ENCODE measurements at places on chromosomes 12 and 14. TPM values are rescaled to one million over a fixed set of nuclear protein-coding genes. Genes with fewer than 3 reads are reported as not detected.

TMEM253 gene
- total RNA-seq, result 1.9 TPM

- DNase-seq, result no peak
Measured at GRCh38 chr12:6078398-6079096, 45.9 kb downstream of the VWF start.

DNA sequence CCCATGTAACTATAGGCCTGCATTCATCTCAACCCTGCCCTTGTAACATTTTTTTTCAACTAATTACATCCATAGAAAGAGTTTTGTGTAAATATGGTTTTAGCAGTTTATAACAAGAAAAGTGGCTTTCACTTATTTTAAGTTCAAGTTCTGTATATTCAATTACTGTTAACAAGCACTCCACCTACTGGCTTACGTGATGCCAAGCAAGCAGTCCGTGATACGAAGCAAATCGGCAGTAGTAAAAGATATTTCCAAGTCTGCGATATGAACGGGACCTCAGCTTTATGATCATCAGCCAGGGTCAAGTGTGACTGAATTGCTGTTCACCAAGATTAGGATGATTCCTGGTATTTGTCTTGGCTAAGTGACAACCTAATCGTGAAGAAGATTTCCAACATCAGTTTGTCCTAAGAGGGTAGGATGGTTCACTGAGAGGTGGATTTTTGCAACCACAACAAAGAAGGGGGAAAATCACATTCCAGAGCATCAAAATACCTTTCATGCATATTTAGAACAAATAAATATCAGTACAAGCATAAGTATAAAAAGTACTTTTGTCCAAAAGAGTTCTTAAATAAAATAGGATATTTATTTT is 456.2 kb downstream of the FOXG1 start:
- no peak for DNase-seq

AMN1 gene
- total RNA-seq, result 7.1 TPM

GRCh38 chr12:42104087-42104486 is 40.6 kb downstream of the GXYLT1 start:
- no peak for DNase-seq

GRCh38 chr12:55744340-55745030 is 1.6 kb downstream of the GDF11 start:
- DNase-seq, result no peak

SENP1 gene
- 31.5 TPM for total RNA-seq

- DNase-seq, result no peak
Measured at GRCh38 chr12:108565976-108566375, 3.6 kb downstream of the ISCU start.

NXPH4 gene
- 1.7 TPM for total RNA-seq

GRCh38 chr12:92108651-92109050 is 37.0 kb downstream of the BTG1 start:
- DNase-seq, result no peak

GRCh38 chr12:99906786-99907579 is 77.8 kb downstream of the ANKS1B start:
- DNase-seq, result no peak

DNA sequence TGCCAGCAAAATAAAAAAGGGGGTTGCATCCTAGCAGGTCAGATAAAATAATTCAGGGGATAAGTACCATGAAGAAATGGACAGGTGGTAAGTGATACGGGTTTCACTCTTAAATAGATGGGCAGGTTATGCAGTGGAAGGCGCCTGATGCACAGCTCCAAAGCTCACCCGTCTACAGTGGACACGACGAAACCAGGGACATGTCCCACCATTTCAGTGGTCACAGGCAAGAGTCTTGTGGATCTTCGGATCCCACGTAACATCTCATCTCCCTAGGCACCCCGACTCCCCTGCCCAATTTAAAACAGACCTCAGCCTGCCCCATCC is 60.5 kb downstream of the DDX51 start:
- DNase-seq, result no peak

DNA sequence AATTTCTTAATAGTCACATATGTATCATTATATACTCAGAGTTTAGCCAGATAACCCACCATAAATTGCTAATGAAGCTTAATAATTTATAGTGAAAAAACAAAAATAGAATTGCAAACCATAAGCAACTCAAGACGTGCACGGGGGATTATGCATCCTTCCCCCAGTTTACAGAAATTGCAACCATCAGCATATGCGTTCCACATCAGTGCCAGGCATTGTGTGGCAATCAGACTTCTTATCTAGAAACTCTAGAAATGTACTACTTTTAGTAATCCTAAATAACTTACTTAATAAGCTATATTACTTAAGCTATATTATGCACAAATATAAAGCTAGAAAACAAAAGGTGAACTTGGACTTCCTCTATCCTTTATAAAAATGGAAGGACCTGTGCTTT is 115.8 kb downstream of the CRADD start:
- DNase-seq, result no peak

Measured in H1 (cell line).